NCI-H524 treated with DMSO at 0.1 percent for 48 hours (cell line): ENCODE measurements at places on chromosomes 6 and 20.

- DNase-seq, result no peak
Measured at GRCh38 chr6:90268178-90268577, 28.5 kb downstream of the BACH2 start.

GRCh38 chr6:57242505-57242904 lies 20.4 kb upstream of the RAB23 start:
- DNase-seq, result no peak

GRCh38 chr20:17226410-17227218 lies at the start of gene PCSK2:
Gene PCSK2, plus strand, starts transcription at chr20:17227040. Its CDS starts 266 bp downstream, at chr20:17227306.
- DNase-seq, result peak; percentile 84

GRCh38 chr20:20174089-20174835 lies 121.9 kb downstream of the CFAP61 start:
- no peak for DNase-seq

- DNase-seq, result no peak
Measured at GRCh38 chr6:154511791-154512190, 1.3 kb upstream of the CNKSR3 start.

GRCh38 chr20:25470045-25470444 lies 62.6 kb downstream of the GINS1 start:
- DNase-seq, result no peak

DNA sequence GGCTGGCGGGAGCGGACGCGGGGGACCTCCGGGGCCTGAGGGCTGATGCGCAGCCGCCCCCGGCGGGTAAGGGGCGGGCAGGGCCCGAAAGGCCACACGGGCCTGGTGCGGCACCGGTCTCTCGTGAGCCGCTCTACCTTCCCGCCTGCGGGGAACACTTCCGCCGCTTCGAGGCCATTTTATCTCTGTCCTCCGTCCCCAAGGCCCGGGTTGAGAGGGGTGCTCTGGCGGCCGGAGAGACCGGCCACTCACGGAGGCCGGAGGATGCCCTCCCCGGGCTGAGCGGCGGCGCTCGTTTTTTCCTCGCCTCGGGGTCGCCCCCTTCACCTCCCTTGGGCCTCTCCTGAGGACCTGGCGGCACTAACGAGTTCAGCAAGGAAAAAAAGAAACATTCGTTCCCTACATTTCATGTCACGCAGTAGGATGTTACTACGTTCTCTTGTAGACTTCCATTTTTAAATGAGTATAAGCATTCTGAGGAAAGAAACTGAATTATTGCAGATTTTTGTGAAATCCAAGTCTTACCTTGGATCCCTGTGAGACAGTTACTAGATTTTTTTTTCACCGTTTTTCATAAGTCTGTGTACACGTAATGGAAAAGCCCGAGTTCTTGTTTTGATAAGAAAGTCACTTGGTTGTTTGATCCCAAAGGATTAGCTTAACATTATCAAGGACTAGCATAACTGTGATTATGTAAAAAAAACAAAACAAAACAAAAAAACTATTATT lies 575 bp downstream of the WTAP start:
- no peak for DNase-seq

- no peak for DNase-seq
Measured at GRCh38 chr6:136338486-136338885, 48.8 kb upstream of the BCLAF1 start.

DNA sequence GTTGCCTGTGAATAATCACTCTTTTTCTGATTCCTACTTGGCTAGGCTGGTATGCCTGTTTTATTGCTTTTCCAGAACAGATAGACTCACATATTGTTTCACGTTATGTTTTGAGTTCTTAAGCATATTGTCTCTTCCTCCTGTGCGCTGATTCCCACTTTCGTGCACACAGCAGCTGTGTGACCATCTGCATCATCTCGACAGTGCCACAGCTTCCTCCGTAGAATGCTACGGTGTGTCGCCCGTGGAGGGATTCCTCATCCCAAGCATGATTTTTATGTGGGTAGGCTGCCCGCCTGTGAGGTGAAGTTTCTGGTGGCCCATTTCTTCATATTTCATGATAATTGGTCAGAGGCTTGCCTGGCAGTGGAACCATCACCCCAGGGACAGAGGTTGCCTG lies 31.8 kb downstream of the PLCB4 start:
- peak; percentile 79 for DNase-seq

DNA sequence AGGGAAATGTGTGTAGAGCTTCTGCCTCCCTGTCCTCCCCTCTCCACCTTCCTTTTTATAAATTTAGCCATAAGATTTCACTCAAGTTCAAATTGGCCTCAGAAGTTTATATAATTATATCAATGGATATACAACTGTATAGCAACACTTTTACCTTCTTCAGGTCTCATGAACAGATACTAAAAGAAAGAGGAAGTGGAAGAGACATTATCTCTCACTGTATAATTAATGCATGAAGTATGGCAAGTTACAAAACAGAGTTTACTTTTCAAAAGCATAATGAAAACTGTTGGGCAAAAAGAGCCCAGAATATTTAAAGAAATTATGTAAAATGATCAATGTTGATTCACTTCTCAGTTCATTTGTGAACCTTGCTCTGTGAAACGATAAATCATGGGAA lies 99.7 kb downstream of the PDE7B start:
- DNase-seq, result no peak

GRCh38 chr20:24164360-24164759 lies 175.8 kb upstream of the GGTLC1 start:
- DNase-seq, result no peak
